Activated CD4-positive, alpha-beta T cell treated with anti-CD3 and anti-CD28 coated beads for 1 hour (primary cell): ENCODE measurements at places on chromosomes 6 and 20.

GRCh38 chr6:21739838-21740237 lies 146.3 kb downstream of the SOX4 start:
- no peak for DNase-seq

- no peak for DNase-seq
Observed at GRCh38 chr6:89348372-89348771, 4.2 kb downstream of the UBE2J1 start.

- no peak for DNase-seq
Observed at GRCh38 chr6:149513915-149514314, 29.1 kb upstream of the ZC3H12D start.

DNA sequence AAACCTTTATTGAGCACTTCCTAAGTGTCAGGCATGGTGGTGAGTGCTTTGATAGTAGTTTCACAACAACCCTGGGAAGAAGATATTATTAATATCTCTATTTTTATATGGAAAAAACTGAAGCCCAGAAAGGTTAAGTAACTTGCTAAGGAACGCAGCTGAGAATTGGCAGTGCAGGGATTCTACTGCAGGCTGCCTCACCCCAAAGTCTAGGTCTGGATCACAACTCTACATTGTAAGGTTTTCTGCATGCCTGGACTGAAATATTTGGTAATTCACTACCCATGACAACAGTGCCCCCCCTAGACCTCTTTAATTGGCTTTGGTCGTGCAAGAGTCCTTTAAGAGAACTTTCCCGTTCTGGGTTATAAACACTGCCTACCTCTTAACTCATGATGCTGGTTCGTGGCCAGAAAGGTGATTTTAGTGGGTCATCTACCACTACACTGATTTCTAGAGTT lies 67.1 kb upstream of the KCNQ5 start:
- DNase-seq = no peak

- no peak for DNase-seq
Observed at GRCh38 chr6:90643381-90643780, 56.5 kb upstream of the MAP3K7 start.

DNA sequence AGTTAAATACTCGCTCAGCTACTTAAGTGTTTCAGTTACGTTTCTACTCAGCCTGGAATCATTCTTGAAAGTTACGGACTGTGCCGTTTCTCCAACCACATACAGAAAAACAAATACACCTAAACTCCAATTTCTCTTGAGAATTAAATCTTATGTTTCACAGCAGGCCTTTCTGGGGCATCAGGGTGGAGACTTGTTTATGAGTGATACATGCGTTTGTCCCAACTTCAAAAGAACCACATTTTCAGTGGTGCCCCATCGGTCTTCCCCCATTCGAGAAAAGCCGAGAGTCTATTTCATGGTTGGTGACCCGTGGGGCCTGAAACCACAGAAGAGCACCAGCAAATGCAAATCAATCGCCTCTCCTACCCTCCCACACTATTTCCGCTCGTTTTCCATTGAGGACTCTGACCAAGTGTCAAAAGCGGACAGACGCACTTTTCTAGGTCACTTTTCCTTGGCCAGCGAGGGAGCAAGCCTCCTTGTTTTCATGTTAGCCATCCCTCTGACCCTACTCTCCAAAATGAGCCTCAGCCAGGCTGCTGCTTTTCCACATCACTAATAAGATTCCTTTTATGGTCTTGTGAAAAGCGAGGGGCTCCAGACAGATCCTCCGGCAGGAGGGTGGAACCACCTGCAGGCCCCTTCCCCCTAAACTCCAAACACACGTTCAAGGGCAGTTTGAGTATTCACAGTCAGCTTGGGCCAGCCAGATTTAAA lies 3.1 kb downstream of the JAG1 start:
- no peak for DNase-seq

GRCh38 chr6:133132466-133132971 lies 108.6 kb upstream of the EYA4 start:
- no peak for DNase-seq

GRCh38 chr20:62059401-62059800 lies 6.3 kb downstream of the TAF4 start:
- DNase-seq = no peak

- DNase-seq = no peak
Observed at GRCh38 chr6:23533944-23534343, 592.1 kb upstream of the NRSN1 start.

GRCh38 chr6:17299750-17300149 lies 18.6 kb downstream of the RBM24 start:
- DNase-seq = no peak
